NCI-H1417 (cell line): ENCODE measurements at places on chromosomes 16 and 17.
A peak's percentile ranks its signal among the peaks of the same experiment; 100 is the strongest.

DNA sequence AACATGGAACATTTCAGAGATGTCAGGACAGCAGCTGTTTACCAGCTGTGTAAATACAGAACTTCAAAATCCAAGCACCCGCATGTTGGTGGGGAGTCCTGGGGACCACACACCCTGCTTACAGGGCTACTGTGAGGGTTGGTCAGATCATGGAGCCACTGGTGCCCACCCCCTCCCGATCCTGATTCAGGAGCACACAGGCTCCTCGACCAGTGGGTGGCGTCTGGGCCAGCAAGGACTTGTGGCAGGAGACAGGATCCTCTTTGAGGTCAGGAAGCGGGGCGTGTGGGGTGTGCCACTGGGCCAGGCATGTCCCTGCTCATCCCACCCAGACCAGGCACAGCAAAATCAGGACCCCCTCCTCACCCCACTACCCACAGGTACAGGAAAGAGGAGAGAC is 83.6 kb downstream of the SDK2 start:
- DNase-seq: no peak

GRCh38 chr16:61277849-61278248 is 758.4 kb downstream of the CDH8 start:
- peak; percentile 47 for DNase-seq

GRCh38 chr16:88785106-88785924 is at the start of gene PIEZO1:
TSS of gene PIEZO1 (minus strand) at chr16:88785220. CDS start at chr16:88784964, 256 bp downstream.
- peak; percentile 43 for DNase-seq

- no peak for DNase-seq
These were observed 47.8 kb downstream of the BMERB1 start for GRCh38 chr16:15482068-15482747.

- peak; percentile 97 for DNase-seq
These were observed 5.4 kb downstream of the LRRC75A start for GRCh38 chr17:16486373-16487250.

DNA sequence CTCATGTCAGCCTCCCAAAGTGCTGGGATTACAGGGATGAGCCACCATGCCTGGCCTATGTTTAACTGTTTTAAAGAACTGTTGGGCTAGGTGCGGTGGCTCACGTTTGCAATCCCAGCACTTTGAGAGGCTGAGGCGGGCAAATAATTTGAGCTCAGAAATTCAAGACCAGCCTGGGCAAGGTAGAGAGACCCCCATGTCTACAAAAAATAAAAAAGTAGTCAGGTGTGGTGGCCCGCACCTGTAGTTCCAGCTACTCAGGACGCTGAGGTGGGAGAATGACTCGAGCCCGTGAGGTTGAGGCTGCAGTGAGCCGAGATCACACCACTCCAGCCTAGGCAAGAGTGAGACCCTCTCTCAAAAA is 1.9 kb upstream of the ITGAL start:
- no peak for DNase-seq

GRCh38 chr17:60253048-60253447 is 103.3 kb downstream of the CA4 start:
- no peak for DNase-seq

DNA sequence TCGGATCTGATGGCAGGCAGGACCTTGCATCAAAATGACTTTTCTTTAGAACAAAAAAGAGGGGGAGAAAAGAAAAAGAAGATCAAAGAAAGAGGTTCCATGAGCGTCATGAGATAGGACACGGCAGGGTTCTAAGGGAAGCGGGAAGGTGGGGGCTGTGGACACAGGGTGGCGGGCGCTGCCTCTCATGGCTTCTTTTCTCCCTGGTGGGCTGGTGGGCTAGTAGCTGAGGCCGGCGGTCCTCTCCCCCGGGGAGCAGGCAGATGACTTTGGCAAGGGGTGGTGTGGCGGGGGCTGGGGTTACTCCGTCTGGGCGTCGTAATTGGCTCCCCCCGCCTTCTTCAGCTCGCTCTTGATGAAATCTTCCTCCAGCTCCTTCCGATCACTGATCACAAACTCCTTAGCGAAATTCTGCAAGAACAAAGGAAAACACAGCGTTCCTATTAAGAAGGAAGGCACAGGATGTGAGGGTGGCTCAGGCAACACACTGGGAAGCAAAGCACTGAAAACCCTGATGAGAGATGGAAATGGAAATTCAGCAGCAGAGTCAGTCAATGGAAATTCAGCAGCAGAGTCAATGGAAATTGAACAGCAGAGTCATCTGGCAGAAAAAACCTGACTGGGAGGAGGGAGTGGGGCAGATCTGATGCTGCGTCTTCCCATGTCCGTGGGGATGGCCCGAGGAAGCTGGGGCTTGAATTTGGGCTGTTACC is 51.2 kb downstream of the COTL1 start:
- no peak for DNase-seq

DNA sequence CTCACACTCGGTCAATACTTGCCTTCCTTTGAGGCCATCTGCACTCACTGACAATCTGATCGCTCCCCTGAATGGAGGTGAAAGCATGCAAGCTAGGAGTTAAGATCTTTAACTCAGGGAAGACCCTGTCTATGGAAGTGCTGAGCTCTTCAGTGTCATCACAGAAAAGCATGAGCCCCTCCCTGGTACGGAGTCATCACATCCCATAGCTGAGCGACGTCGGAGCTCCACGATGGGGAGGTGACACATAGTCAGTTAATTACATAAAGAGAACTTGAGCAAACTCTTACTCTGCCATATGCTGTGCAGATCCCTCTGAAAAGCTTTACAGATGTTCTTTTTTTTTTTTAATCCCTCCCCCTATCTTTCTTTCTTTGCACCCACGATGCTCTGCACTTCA is 463.2 kb downstream of the WWOX start:
- DNase-seq: no peak

DNA sequence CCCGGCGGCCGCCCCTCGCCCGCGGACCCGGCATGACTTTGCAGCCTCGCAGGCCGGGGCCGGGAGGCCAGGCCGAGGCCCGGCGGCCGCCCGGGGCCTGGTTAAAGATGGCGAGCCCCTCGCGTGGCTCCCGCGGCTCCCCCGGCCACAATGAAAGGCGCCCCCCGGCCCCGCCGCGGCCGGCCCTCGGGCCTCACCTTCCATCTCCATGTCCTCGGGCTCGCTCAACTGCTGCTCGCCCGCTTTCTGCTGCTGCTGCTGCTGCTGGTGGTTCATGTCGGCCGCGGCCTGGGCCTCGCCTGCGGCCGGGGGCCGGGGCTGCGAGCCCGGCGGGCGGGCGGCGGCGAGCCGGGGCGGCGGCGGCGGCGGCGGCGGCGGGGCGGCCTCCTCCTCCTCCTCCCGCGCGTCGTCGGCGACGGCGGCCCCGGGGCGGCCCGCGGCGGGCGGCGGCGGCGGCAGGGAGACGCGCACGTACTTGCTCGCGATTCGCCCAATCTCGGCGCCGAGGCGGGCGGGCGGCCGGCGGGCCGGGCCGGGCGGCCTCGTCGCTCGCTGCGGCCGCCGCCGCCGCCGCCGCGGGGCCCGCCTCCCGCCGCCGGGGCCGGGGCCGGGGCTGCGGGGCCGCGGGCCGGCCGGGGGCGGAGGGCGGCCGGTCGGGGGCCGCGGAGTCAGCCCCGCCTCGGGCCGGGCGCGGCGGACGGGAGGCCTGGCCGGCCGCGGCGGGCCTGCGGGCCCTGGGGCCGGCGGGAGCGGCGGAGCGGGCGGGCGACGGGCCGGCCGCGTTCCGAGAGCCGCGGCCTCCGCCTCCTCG is 491 bp downstream of the USP7 start:
- DNase-seq: peak; percentile 50

GRCh38 chr16:6861135-6861814 is 471.4 kb upstream of the RBFOX1 start:
- DNase-seq: no peak

GRCh38 chr16:83530293-83530692 is 277.5 kb upstream of the HSBP1 start:
- DNase-seq: no peak
